ENCODE measurements at places on chromosomes 3 and 15.

DNA sequence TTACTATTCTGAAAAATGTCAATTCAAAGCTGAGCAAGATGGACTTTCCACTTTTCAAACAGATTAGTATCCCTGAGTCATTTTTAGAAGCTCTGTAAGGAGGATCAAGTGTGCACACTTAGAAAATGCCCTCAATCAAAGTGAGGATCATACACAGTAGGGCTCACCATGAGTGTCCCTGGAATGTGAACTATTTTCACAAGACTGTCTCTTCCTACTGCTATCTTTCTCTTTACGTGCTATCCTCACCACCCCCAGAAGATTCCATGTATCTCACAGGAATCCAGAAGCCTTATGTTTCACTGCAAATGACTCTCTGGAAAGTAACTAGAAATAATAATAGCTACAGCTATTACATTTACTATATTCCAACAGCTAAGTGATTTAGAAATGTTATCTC lies 349.9 kb upstream of the TGFBR2 start:
- no peak for DNase-seq

DNA sequence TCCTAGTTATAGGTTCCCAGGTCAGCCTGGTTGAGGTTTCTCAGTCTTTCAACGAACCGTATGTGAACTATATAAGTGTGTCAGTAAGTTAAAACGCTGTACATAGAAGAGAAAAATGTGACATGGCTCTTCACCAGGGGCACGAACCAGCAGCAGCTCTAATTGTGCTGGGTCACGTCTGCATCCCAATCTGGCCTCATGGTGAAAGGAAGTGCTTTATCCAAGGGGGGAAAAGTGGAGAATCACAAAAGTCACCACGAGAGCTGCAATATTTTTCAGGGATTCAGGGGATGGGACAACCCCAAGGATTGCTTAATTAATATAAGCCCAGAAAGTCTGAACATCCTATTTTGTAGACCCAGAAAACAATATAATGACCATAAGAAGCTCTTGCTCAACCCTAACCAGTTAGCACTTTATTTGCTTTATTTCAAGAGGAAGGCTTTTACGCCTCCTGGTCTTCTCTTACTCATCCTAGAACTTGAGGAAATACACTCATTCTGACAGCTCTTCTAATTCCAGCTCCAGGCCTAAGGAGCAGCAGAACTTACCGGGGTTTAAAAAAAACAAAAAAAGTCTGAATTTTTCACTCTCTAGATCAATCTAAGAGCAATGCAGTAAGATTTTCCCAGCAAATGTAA lies 16.5 kb downstream of the ANXA2 start:
- no peak for DNase-seq

DNA sequence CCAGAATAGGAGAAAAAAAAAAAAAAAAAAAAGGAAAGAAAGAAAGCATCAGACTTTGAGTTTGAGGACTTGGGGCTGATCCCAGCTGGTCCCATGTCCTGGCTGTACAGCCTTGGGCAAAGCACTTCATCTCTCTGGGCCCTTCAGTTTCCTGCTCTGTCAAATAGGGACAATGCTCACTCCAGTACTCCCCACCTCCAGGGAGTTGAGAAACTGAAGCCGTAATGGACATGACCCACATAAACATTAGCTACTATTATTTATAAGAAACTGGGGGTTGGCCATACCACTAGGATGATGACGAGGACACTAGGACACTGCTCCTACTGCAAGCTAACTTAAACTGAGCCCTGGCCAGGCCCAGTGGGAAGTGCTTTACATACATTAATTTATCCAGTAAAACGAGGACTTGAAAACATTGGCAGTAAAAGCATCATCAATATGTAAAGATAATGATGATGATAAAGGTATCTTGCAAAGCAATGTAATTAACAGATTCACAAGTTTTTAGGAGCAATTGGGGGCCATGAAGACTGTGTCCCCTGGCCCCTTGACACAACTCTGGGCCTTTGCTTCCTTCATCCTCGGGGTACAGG lies 22.9 kb upstream of the SMAD6 start:
- no peak for DNase-seq

DNA sequence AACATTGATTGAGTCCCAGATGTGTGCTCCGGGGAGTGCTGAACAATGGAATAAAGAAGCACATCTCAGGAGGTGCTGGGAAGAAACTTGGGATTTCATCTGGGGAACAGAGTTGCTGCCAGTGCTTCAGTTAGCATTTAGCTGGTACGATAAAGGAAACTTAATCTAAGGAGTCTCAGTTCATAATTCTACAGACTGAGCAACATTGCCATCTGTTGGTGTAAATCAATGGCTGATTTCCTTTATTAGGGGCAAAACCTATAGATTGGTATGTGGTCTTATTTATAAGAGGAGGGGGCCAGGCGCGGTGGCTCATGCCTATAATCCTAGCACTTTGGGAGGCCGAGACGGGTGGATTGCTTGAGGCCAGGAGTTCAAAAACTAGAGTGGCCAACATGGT lies 8.9 kb downstream of the MKRN2OS start:
- DNase-seq: no peak

- no peak for DNase-seq
Measured at GRCh38 chr15:56052395-56053045, 59.1 kb upstream of the NEDD4 start.

GRCh38 chr15:55407498-55408011 lies 604 bp downstream of the CCPG1 start:
- DNase-seq: no peak

DNA sequence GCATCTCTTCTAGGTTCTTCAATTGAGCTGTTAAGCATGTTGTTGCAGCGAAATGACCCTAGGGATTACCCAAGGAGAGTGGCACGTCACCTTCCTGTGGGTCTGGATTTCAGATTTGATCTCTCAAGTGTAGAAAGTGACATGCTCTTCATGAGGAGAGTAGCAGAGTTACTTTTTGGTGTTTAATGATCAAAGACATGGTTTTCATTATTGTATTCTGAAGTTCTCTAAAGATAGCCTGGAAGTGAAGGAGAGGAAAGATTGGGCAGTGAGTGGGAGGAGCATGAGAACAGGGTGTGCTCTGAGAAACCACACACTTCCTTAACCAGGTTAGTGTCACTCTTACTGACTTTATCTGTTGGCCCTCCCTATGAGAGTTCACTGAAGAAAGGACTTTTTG lies 153.6 kb downstream of the AKAP13 start:
- peak; percentile 10 for DNase-seq

GRCh38 chr3:45309876-45310275 lies 78.5 kb upstream of the LARS2 start:
- no peak for DNase-seq

GRCh38 chr15:37109168-37109871 lies 9.0 kb upstream of the MEIS2 start:
- DNase-seq: no peak

- no peak for DNase-seq
Measured at GRCh38 chr3:119219069-119219468, 21.6 kb downstream of the B4GALT4 start.

- DNase-seq: no peak
Measured at GRCh38 chr3:175476489-175476888, 617.4 kb downstream of the NAALADL2 start.

DNA sequence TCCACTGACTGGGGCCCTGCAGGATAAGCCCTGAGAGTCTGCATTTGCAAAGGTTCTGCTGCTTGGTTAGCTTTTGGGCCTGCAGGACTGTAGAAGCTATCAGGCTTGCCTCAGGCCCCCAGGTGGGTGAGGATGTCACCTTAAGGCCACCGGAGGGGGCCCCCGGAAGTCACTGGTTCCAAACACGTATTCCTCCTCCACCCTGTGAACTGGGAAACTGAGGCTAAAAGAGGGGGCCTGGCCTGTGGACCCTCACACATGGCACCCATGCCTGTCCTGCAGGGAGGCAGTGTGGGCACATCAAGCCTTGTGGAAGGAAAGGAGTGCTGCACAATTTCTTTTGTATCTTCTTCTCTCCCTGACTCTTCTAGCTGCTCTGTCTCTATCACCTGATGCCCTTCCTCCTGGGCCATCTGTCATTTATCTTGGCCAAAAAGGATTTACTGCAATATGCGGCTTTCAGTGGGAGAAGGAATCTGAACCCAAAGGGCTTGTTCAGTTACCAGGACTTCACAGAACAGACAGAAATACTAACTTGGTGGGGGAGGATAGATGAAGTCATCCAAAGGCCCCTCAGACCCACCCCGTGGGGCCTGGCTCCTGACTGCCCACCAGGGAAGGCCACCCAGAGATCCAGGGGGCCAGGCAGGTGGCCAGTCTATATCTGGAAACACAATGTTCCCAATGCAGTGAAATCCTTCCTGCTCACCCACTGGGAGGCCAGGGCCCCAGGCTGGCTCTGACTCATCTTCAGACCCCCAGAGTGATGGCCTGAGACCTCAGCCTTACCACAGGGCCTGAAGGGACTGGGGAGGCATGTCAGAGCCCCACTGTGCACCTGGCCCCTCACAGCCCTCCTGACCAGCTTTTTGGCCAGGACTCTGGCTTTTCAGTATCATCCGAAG lies 18.3 kb downstream of the UBAP1L start:
- DNase-seq: no peak

- no peak for DNase-seq
Measured at GRCh38 chr15:67824197-67824968, 926 bp upstream of the SKOR1 start.

- DNase-seq: no peak
Measured at GRCh38 chr15:42088801-42089640, 5.3 kb downstream of the PLA2G4D start.

DNA sequence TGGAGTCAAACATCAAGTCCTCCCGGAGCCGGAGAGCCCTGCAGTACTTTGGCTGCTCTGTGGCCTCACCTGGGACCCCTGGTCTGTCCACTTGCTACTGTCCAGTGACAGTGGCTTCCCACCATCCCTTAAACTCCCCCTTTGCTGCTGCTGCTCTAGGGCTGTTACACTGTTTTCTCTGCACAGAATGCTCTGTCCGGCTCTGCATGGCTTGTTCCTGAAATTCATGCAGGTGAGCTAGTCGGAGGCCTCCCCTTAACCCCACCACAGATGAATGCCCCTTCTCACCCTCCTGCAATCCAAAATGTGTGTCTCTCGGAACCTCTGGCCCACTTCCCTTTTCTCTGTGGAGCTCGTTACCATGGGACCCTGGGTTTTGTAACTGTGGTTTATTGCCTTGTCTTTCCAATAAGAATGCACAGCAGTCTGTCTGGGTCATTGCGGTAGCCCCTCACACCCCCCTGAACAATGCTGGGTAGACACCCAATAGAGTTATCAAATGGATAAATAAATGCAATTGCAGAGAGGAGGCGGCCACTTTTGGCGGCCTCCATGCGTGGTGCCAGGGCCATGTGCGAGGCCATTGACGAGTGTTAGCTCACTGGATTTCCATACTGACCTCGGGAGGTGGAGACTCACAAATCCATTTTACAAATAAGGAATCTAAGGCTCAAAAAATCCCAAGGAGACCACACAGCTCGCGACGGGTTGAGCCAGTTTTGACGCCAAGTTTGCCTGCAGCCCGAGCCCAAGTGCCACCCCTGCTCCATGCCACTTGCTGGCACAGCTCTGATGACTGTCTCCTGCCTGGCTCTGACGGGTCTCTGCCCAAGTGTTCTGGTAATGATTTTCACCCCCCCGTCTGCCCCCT lies 48.5 kb downstream of the RGMA start:
- no peak for DNase-seq

GRCh38 chr3:72515281-72515680 lies 333.0 kb downstream of the SHQ1 start:
- DNase-seq: no peak

DNA sequence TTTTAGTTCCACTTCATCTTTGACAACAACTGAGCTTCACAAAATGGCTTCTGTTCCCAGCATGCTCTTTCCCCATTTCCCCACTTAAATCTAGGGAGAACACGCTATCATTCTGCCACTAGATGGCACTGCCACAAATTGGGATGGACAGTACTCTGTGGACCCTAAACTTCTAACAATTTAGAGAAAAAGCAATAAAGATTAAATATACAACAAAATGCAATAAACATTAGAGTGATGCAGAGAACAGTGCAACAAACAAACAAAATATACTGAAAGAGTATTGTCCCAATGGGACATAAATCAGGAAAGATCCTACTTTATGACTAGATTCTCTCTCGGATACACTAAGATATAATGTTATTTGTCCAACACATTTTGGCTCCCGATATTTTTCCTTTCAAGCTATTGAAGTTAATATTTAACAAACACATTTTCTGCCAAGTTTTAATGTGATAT lies 169.7 kb upstream of the TMCO5A start:
- peak; percentile 10 for DNase-seq

DNA sequence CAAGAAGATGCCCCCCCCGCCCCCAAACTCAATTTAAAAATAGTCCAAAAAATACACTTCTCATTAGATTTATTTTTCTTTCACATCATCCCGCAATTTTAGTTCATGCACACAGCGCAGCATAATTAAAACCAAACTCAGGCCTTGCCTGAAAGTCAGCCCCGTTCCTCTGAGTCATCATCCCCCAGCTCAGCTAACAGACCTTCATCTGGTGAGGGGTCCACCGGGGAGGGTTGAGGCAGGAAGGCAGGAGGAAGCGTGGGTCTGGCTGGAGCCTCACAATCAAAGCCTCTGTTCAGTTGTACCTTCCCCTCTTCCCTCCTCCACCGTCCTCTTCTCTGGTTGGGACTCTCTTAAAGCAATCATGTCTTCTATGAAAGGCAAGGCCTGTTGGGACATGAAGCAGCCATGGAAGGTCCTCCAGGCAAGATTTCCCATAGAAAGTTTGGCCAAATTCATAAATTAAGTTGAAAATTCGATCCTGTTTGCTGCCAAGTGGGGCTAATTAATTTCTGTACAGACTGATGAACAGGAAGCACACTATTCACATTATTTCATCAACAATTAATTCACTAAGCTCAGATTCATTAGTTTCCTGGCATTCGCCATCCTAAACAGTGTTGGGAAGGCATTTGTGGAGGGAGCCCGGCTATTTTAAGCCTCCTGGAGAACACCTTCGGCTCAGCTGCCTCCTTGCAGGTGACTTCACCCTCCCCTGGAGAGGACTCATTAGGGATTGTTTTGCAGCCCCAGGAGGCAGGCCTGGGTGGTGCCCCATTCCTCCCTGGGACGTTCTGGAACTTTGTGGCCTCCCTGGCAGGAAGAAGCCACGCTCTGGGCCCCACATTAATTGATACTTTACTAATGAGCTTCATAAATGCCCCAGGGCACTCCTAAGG lies 72.3 kb upstream of the BNC1 start:
- DNase-seq: no peak

GRCh38 chr15:88476635-88477060 lies 9.1 kb downstream of the MRPS11 start:
- DNase-seq: no peak

- peak; percentile 36 for DNase-seq
Measured at GRCh38 chr3:188153437-188154013, 432 bp upstream of the LPP start.

- no peak for DNase-seq
Measured at GRCh38 chr3:37266809-37267208, 92.4 kb upstream of the LRRFIP2 start.
